ENCODE measurements at places on chromosomes 5 and 9.

DNA sequence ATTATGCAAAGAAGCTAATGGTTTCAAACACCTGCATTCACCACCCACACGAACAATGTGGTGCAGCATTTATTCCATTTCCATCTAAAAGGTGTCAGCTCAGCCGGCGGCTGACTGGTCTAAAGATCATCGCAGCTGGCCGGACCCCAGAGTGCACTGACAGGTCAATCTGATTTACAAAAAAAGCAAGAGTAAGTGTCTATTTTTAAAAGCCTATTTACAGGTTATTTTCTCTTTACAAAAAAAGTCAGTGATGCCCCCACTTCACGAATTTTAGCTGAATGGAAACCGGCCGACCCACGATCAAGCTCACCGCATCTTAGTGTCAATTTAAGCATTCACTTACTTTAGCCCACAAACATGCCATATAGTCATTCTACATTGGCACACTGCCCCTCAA is 58.3 kb downstream of the SEMA4D start:
- no peak for DNase-seq

GRCh38 chr5:95823738-95824609 is 1.4 kb upstream of the GLRX start:
- no peak for DNase-seq

DNA sequence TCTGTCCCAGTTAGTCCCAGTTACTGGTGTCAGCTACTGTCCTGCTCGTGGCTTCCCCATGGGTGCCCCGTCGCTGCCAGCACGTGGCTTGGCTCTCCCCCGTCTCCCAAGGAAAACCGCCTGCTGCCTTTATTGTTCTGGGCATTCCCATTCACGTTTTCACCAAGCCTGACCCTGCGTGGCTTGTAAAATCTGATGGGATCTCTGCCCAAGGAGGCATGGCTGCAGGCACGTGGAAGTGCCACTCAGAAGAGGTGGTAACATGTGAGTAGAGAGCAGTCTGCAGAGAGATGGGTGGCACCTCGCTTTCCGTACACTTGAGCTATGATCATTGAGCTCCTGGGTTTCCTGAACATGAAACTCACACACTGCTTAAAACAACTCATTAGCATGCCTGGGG is 429.2 kb upstream of the KLF4 start:
- no peak for DNase-seq

DNA sequence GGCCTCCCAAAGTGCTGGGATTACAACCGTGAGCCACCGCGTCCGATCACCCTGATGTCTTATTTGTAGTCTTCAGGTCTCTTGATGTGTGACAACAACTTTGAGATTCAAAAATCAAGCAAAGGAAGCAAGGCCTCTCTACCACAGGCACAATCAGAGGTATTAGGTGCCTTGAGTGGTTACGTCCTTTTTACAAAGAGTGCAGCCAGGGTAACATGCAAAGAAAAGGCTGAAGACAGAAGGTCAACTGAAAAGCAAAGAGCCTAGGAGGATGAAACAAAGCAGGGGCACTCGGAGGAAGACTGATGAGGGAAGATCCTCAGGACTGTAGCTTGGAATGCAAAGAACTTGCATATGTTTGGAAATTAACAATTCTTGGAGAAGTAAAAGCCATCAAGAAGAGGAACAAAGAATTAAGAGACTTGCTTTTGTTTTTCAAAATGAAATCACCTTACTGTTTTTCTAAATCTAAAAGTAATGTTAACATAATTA is 362.1 kb downstream of the EBF1 start:
- no peak for DNase-seq

- DNase-seq = no peak
Measured at GRCh38 chr5:163504079-163504931, 1.1 kb upstream of the MAT2B start.
